Right renal pelvis (tissue), 4 donors: ENCODE measurements at places on chromosomes 7 and 10. TPM values are rescaled to one million over a fixed set of nuclear protein-coding genes. Genes with fewer than 3 reads are reported as not detected.

- no peak for DNase-seq
Observed at GRCh38 chr7:100708395-100708794, 2.5 kb downstream of the POP7 start.

Gene INSYN2A
- polyA plus RNA-seq = 5.5 TPM

DNA sequence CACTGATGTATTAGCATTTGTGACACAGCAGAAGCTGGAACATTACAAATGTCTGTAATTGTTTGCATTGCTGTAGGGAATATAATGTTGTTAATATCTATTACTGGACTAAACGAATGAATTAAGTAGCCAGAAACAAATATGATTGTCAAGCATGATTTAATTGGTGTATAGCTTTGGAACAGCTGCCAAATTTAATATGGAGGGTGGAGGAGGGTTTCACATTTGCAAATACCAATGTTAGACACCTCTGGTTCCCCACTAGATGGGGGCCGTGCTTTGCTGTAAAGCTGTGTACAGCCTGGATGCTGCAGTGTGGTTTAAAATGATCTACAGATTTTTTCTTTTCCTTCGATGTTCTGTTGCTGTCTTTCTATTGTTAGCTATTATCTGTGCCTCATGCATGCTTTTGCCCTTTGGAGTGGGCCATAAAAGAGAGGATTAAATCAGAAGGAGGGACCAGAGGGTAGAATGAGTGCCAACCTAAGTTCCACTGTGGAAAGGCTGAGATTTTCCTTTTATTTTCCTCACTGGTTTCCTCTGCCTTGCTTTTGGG is 23.1 kb downstream of the DNAJB9 start:
- DNase-seq = no peak

DNA sequence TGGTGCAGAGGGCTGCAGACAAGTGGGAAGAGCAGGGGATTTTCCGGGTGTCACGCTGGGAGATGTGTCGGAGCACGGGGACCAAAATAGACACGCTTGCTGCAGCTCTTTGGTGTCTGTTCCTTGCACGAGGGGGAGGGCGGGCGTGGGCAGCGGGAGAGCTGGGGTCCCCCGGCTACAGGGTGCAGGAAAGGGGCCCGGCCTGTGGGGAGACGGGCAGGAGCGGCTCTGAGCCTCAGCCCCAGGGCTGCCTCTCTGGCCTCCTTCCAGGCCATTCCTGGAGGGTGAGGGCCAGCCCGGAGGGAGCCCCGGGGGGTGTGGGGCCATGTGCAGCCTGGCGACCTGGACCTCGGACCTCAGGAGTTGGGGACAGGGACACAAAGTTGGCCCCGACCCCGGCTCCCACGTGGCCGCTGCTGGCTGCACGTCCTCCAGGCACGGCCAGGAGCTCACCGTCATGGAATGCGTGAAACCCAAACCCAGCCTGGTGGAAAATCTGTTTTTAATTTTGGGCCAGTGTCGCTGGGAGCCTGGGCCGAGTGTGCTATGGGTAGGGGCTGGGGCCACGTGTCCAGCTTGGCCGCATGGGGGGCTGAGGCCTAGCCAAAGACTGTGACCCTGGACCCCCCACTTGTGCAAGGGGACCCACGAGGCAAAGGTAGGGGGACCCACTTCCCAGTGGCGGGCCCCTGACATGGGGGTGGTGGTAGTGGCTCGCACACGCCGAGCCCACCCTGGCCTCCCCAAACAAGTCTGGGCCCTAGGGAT is 6.6 kb downstream of the TTYH3 start:
- DNase-seq = no peak

DNA sequence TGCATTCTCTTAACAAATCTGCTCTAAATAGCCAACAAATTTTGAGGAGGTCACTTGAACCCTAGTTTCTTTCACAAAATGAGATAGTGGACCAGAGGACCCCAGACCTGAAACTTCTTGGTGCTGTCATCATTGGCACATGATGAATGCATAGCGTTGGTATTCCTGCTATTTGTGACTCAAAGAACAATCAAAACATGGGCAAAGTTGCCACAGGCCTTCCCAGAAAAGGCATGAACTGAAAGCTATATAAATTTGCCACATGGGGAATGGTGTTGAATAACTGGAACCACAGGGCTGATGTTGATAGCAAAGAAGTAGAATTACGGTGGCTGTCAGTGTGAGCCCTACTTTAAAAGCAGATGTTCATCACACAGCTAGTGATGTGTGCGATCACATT is 219.9 kb upstream of the KMT2E start:
- no peak for DNase-seq

DNA sequence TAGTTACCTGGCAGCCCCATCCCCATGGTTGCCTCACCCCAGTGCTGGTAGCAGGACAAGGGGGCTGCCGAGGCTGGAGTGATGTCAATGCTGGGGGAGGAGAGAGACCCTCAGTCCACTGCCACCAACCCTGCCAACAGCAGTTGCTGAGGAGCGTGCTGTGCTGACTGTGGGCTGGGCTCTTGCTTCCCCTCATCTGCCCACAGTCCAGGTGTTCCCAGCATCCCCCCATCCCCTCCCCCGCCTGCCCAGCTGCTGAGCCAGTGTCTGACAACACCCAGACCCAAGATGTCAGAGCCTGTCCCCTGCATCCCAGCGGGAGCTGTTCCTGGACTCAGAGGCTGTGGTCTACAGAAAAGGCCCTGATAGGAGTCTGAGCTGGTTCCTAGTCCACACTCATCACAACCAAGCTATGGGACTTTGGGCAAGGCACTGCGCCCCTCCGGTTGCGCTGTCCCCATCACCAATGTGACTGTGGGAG is 14.6 kb upstream of the PSAP start:
- no peak for DNase-seq

DNA sequence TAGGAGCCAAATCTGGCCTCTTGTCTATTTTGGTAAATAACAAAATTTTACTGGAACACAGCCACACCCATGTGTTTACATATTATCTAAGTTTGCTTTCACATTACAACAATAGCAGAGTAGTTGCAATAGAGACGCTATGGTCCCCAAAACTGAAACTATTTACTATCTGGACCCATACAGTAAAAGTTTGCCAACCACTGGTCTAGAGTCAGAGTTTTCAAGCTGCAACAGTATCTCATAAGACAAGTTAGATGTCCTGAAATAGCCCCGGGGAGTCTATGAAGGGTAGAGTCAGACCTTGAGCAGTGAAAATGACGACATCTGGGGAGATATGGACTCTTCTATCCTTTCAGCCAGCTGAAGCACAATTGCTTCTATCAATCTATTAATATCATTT is 74.2 kb downstream of the CTNNA3 start:
- DNase-seq = no peak

Gene AIFM2
- polyA plus RNA-seq = 5.4 TPM
